ENCODE measurements at places on chromosomes 7 and 10. TPM values are rescaled to one million over a fixed set of nuclear protein-coding genes. Genes with fewer than 3 reads are reported as not detected.

ARMS2 gene
- not detected for total RNA-seq

IDI2 gene
- not detected for total RNA-seq

GUSB gene
- total RNA-seq, result 43.2 TPM

GIMAP6 gene
- 21.6 TPM for total RNA-seq

HKDC1 gene
- 0.30 TPM for total RNA-seq

ANKRD1 gene
- total RNA-seq, result not detected

SLC26A5 gene
- total RNA-seq, result not detected
